Stimulated activated CD8-positive, alpha-beta memory T cell treated with anti-CD3 and anti-CD28 coated beads, Interleukin-15, amount 100 ng/mL, for 1 hour (primary cell): ENCODE measurements at places on chromosomes 5 and 9.

DNA sequence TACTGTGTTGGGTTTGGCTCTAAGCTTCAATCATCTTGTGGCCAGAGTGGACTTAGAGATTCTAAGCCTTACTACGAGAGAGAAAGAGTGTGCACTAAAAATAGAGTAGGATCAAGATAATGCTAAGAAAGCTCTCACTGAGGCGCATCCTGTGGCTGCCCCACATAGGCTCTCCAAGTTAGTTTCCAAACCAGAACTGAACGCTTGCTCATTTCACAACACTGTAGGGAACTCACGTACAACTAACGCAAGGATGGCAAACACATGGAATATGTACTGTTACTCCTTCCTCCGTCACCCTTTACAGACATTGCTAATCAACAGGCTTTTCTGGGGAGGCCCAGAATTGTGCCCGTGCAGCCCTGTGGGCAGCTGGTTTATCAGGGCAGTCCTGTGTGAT, 90.9 kb downstream of the EQTN start:
- DNase-seq = no peak

GRCh38 chr9:95433096-95433819, 83.5 kb downstream of the PTCH1 start:
- no peak for DNase-seq

- no peak for DNase-seq
Observed at GRCh38 chr9:108549184-108549583, 306.6 kb downstream of the ACTL7B start.

GRCh38 chr5:178595150-178595549, 5.0 kb upstream of the COL23A1 start:
- DNase-seq = no peak

DNA sequence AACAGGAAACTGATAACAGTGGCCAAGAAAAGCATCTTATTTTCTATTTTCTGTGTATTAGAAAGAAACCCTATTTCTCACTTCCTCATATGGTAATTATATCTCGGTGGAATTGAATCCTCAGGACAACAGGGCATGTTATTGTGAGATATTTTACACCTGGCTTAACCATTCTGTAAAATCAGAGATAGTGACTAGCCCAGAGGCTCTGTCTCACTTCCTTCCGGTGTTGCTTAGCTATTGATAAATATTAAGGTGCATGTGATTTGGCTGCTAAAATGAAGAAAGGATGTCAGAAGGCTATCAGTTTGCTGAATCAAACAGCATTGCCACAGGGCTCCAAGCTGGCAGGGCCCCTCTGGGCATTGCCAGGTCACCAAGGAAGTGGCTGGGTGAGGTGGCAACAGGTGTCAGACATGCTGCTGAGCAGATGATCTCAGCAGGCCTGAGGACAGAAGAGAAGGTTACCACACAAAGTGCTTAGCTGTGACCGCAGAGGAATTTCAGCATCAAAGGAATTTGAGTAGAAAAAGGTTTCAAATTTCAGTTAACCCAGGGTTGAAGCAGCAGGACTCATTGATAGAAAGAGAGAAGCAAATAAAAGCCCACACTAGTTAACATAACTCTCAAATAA, 330.7 kb downstream of the PDE4D start:
- no peak for DNase-seq

GRCh38 chr5:92981001-92981400, 600.0 kb downstream of the NR2F1-AS1 start:
- no peak for DNase-seq

- DNase-seq = no peak
Observed at GRCh38 chr5:6710551-6711318, 2.5 kb upstream of the TENT4A start.

DNA sequence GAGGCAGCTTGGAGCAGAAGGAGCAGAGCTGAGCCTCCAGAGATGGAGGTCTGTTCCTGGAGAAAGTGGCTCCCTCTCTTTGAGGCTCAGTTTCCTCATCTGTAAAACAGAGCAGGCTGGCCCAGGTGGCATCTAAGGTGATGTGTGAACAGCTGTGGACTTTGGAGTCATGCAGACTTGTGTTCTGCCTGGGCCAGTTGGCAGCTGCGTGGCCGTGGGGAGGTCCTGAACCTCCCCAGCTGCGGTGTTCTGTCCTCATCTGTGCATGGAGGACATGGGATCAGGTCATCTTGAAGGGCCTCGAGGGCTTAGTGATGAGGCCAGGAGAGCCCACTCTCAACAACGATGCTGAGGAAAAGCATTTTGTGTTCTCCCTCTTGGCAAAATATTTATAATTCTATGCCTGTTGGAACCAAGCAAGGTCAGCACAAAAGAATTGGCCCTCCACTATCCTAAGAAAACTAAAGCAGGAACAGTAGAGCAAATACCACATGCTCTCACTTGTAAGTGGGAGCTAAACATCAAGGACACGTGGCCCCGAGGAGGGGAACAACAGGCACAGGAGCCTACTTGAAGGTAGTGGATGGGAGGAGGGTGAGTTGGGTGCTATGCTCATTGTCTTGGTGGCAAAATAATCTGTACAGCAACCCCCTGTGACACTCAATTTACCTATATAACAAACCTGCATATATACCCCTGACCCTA, 63.2 kb upstream of the COL15A1 start:
- no peak for DNase-seq

DNA sequence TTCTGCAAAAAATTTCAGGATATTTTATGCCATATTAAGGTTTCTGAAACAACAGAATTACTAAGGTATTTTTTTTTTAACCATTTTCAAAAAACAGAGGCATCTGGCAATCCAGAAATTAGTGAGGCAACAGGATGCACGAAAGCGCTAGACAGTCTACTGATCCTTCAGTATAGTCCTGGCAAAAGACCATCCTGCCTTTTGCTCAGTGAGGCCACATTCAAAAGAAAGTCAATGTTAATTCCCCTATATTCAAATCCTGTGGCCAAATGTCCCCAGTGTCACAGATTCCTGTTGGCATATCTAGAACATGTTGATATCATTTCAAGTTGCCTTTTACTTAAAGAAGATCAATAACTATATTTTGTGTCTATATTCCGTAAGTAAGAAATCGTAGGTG, 13.1 kb upstream of the NFIB start:
- no peak for DNase-seq

GRCh38 chr5:39670391-39670790, 245.6 kb upstream of the DAB2 start:
- DNase-seq = no peak

GRCh38 chr9:132937463-132937901, 6.9 kb downstream of the TSC1 start:
- no peak for DNase-seq

- no peak for DNase-seq
Observed at GRCh38 chr9:15416880-15417279, 5.8 kb upstream of the SNAPC3 start.

- DNase-seq = no peak
Observed at GRCh38 chr5:168992687-168993086, 308.3 kb downstream of the SLIT3 start.

DNA sequence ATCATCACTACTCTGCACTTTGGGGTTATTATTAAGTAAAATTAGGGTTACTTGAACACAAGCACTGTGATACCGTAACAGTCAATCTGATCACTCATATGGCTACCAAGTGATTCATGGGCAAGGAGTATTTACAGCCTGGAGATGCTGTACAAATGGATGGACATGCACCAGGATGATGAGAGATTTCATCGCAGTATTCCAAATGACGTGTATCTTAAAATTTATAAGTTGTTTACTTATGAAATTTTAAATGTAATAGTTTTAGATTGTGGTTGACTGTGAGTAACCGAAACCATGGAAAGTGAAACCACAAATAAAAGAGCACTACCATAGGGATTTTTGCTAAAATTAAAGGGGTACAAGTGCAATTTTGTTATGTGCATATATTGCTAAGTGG, 462.2 kb upstream of the PTGER4 start:
- DNase-seq = no peak

DNA sequence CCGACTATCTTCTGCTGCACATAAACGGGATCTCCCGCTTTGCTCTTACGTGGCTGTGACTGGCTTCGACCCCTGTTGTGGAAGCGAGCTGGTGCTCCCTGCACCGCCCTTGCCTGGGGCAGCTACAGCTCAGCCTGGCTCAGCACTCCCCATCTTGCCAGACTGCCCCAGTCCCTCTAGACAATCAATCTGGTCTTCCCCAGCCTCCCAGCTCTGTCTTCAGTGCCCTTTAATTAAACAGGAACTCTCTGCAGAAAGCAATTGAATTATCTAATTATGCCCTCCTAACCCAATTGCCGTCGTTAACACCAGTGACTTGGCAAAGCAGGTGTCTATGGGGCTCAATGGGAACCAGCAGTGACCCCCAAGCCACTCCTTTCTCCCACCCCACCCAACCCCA, 18.9 kb upstream of the NTNG2 start:
- no peak for DNase-seq

- DNase-seq = no peak
Observed at GRCh38 chr9:128045831-128046230, 21.3 kb downstream of the NAIF1 start.

DNA sequence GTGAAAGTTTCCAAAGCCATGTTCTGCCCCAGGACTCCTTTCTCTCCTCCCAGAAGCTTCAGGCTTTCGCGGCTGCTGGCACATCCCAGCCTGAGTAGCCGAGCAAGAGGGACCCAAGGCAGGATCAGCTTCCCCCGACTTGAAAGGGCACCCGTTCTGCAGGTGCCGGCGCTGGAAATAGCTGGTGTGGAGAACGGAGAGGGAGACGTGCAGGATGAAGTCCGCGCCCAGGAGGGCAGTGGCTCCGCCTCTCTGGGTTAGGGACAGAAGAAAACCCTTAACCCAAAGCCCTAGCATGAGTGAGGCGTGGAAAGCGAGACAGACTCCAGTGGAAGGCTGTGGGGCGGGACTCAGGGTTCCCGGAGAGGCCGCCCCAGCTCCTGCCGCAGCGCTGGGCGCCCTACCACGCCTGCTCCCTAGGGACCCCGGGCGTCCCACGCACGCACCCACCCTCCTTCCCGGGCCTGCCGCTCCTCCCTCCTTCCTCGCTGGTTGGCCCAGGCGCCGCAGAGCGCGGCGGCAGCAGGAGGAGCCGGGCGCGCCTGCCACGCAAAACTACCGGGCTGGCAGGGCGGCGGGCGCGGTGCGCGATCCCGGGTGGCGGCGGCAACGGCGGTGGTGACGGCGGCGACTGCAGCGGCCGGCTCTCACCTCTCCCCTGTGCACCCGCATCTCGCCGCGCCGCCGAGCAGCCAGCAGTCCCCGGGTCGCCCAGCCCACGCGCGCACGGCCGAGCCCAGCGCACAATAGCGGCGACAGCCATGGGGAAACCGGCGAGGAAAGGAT, at the start of gene SLC1A1:
Gene SLC1A1, plus strand, starts transcription at position 550 of the 786 bp plus-strand sequence. Its CDS starts 212 bp downstream, at position 762.
- no peak for DNase-seq

GRCh38 chr5:2465383-2465782, 286.1 kb downstream of the IRX2 start:
- DNase-seq = no peak

DNA sequence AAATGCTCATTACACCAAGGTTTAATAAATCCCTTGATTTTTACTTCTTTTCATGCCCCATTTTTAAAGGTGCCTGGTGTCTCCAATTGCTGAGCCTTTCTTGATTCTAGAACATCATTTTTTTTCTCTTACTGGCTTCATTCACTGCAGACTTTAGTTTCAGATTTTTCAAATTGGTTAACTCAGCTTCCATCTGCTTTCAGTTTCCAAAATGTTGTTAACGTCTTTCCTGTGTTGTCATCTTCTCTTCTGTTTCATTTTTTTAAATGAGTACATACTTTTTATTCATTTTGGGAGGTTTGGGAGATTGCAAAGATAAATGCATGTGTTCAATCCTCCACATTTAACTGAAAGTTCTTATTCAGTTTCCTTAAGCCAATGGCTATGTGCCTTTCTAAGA, 126.4 kb upstream of the CCNG1 start:
- DNase-seq = no peak

GRCh38 chr5:87266914-87267573, 639 bp upstream of the RASA1 start:
- DNase-seq = no peak

- DNase-seq = no peak
Observed at GRCh38 chr9:113963017-113963620, 87.0 kb downstream of the ZNF618 start.

DNA sequence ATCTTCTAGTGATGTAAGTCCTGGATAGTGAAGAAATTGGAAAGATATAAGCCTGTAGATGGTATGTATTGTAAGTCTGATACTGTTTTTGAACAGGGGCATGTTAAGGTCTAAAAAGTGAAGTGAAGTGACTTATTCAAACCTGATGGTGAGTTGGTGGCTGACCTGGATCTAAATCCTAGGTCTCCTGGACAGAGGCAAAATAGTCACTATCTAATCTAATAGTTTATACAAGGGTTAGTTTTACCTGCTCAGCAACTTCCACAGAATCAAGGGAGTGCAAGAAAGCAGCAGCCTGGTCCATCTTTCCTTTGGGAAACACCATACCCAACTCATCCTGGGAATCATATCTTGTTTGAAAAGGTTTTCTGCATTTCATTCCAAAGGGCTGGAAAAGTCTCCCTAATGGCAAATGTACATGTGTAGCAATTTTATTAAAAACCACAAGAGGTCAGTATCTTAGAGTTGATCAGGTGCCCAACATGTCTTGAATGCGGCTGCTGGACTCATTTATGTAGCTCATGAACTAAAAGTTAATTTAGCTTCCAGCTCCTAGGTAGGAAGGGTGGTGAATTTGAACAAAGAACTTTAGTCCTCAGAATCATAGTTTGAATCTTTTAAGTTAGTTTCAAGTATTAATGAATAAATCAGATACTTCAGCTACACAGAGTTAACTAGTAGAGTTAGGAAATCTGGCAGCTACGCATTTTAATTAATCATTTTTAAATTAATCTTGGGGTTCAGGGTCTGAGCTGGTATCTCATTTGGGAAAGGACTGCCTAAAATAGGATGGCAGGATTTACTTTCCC, 26.0 kb downstream of the SKP2 start:
- no peak for DNase-seq

DNA sequence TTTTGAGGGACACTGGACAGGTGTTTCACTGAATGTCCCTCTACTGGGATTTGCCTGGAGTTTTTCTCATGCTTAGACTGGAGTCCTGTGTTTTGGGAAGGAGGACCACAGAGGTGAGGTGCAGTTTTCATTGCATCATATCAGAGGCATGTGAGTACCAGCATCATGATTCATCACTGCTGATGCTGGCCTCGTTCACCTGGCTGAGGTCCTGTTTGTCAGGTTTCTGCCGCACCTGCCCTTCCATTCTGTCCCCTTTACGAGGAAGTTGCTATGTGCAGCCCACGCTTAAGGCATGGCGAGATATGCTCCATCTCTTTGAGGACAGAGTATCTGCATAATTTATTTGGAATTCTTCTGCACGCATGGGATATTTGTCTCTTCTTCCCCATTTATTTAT, 162.1 kb downstream of the TENT4A start:
- no peak for DNase-seq
